ENCODE measurements at places on chromosomes 2 and 18.

DNA sequence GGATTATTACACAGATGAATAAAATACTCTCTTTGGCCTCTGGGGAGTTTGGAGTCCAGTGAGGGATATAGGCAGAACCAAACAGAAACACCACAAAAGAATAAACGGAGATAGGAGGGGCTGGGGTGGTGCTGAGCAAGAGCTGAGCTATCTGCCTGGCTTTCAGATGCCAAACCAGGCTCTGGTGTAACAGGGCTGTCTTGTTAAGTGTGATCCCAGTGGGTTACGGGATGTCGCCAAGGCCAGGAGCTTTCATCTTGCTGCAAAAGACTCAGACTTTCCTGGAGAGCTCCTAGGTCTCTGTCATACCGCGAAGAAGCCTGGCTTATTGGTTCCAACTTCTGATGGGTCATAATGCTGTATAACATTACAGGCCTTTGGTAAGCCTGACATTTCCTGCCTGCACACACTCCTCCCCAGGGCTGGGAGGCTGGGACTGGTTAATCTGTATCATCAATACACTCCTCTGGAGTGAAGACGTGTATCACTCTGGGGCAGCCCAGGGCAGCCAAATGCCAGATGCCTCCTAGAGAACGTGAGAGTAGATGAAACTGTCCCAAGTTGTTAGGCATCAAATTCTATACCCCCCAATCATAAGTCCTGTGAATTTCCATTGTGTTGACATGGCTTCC, 60.5 kb downstream of the STPG4 start:
- no peak for DNase-seq

DNA sequence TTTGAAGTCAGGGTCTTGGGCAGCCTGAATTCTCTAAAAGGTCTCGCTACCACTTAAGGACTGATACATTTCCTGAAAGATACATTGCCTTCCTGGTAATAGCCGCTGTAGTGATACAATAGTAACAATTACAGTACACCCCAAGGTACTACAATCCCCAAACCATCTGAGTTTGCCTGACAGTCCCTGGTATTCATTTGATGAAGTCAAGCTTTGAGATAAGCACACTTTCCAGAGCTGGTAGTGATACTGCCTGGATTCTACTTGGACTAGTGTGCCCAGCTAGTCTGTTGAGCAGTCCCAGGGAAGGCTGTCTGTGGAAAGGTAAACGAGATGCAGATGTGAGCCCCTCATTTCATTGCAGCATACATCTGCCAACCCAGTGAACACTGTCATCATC, 24.4 kb upstream of the ITGB6 start:
- no peak for DNase-seq

- DNase-seq, result no peak
Observed at GRCh38 chr18:56696966-56697365, 45.8 kb downstream of the WDR7 start.

GRCh38 chr2:10934979-10935350, 23.2 kb downstream of the KCNF1 start:
- no peak for DNase-seq

- DNase-seq, result no peak
Observed at GRCh38 chr18:61448316-61448715, 115.1 kb downstream of the CDH20 start.

DNA sequence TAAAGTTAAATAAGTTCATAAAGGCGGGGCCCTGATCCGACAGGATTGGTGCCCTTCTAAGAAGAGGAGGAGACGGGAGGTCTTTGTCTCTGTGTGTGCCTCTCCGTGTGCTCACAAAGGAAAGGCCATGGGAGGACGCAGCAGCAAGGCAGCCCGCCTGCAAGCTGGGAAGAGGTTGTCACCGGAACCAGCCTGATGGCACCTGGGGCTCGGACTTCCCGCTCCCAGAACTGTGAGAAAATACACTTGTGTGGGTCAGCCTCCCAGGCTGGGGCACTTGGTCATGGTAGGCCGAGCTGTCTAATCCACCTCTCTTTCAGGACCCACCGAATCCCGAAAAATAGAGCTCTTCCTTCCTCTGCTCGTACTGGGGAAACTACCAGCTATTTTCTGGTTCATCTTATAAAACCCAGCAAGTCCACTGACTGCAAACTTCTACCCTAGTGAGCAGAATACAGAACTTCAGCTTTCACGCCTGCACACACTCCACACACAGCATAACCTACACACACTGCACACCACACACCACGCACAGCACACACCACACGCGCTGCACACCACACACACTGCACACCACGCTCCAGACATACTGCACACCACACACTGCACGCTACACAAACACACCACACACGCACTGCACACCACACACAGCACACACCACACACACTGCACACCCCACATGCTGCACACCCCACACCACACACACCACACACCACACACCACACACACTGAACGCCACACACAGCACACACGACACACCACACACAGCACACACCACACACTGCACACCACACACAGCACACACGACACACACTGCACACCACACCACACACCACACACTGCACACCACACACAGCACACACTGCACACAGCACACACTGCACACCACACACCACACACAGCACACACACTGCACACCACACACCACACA, 58.1 kb downstream of the ASB1 start:
- DNase-seq, result no peak

GRCh38 chr18:49175071-49175470, 224.3 kb upstream of the SMAD7 start:
- no peak for DNase-seq

DNA sequence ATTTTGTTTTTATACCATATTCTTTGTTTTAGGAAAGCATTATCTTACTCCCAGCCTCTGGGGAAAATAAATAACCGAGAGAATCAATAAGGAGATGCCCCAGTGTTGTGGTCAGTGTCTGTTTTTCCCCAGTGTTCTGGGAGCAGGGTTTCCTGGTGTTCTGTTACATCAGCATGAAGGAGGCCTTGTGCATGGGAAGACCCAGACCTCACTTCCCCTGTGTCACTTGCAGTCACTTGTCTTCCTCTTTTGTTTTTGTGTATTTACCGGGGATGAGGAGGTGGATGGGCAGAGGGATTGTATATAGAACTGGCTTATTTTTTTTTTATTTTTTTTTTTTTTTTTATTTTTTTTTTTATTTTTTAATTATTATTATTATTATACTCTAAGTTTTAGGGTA, 45.0 kb upstream of the MGAT5 start:
- DNase-seq, result no peak

DNA sequence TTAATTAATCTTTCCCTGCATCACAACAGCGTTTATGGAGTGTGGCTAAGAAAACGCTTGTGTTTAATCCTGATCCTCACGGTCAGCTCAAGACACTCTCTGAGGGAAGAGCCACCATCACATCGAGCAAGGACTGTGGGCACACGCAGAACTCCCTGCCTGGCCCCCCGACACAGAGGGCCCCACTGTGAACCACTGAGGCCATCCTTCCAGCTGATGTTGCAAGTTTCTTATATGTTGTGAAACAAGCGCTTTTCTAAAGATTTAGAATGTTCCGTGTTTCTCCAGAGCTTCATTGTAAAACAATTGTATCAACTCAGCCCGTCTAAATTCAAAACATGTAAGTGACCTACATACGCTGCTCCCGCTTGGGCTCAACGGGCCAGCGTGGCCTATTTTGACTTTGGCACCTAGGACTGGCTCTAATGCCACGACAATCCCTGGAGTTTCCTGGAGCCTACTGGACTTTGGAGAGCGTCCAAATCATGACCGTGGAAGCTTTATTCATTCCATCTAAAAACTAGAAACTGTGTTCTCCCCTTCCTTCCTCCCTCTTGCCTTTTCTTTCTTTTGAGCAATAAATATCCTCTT, 34.9 kb downstream of the SERPINE2 start:
- DNase-seq, result no peak

DNA sequence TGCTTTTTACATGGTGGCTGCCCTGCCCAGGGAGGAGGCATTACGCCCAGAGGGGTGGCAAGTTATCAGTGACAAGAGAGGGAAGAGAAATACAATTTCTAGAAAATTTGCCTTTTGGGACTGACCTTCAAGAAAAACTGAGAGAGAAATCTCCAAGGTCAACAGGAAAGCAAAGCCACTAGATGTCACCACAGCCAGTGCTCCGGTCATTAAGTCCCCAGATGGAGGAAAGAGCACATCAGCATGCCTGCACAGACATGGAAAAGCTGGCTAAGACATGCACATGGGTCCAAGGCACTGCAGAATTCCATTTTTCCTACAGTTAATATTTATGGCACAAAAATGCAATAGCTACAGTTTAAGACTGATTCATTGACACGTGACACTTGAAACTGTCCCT, 21.0 kb downstream of the FHL2 start:
- DNase-seq, result no peak

GRCh38 chr2:103179798-103180197, 418.0 kb downstream of the TMEM182 start:
- no peak for DNase-seq

DNA sequence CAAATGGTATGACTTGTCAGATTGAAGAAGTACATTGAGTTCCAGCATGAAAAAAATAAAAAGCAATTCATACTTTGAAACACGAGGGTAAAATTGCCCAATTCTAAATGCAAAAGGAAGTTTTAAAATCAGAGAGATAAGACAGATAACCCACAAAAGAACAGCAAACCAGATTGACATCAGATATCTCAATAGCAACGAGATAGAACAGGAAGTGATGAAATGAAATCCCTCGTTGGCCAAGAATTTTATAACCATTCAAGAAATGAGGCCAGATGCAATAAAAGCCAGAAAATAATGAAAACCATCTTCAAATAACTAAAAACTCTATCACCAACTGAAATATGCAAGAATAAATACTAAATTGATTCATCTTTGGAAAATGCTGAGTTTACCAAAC, 172.8 kb downstream of the CD226 start:
- DNase-seq, result no peak

DNA sequence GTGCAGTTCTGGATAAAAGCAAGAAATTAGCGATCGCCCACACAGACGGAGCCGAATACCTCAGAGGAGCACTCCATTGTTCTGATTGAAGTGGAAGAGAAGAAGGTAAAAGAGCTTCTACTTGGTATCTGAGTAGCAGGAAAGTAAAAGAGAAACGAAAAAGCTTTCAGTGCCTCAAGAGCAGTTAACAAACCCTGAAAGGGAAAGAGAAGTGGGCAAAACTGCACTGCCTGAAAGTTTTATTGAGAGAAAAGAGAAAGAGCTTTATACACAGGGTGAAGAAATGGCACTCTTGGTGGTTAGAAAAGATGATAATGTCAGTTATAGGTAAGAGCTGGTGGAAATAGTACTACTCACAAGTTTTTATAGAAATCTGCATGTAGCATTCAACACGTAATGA, 192.8 kb downstream of the CDCA7 start:
- DNase-seq, result no peak

DNA sequence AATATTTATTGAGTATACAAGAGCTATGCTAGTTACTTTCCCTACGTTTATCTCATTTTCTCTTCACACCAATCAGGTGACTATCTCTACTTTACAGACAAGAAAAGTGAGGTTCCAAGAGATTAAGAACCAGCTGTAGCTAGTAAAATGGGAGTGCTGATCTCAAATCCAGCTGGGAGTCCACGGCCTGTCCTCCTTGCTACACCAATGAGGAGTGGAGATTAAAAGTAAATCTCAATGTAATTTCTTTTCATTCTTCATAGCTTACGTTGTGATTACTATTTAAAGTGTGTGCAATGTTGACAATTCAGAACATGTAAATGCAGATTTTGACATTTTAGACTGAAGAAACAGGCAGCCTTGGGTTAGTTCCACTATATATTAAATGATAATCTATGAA, 53.9 kb upstream of the NRP2 start:
- DNase-seq, result no peak

DNA sequence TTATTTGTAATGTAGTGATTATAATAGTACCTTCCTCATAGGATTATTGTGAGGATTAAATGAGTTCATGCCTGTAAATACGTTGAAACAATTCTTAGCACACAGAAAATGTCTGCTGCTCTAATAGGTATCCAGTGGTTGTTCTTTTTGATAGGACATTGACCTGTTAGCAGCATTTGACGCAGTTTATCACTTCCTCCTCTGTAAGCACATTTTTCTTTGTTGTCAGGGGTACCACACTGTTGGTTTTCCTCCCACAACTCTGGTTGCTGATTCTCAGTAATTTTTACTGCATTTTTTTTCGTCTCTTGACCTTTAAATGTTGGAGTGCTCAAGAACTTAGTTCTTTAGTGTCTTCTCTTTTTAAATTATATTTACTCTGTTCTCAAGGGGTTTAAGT, 15.4 kb downstream of the PPM1B start:
- no peak for DNase-seq

DNA sequence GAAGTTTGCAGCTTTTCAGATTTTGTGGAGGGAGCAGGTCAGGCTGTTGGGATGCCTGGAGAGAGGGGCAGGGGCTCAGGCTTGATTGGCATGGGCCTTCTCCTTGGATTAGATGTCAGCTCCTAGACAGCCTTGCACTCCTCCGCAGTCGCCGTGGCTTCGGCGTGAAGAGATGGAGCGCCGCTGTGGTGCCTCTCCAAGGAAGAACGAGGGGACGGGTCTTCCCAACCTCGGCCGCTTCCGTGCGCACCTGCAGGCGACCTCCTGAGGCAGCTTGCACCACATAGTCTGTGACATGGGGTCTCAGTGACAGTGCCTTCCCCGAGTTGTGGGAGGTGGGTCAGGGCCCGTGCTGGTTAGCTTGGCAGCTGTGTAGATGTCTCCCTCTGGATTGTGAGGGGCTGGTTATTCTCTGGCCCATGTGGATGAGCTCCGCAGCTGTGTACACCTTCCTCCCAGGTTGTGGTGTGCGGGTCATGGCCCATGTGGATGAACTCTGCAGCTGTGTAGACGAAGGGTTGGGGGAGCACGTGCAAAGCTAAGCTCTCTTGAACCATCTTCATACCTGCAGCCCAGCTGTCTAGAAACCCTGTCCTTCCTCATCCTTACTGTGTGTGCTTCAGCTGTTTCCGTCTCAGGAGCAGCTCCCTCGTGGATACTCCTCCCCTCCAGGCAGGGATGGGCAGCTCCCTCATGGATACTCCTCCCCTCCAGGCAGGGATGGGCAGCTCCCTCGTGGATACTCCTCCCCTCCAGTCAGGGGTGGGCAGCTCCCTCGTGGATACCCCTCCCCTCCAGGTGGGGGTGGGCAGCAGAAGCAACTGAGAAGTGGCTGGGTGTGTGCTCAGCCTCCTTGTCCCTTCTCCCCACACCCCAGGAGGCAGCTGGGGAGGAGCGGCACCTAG, 170.3 kb downstream of the LDLRAD4 start:
- DNase-seq, result no peak

DNA sequence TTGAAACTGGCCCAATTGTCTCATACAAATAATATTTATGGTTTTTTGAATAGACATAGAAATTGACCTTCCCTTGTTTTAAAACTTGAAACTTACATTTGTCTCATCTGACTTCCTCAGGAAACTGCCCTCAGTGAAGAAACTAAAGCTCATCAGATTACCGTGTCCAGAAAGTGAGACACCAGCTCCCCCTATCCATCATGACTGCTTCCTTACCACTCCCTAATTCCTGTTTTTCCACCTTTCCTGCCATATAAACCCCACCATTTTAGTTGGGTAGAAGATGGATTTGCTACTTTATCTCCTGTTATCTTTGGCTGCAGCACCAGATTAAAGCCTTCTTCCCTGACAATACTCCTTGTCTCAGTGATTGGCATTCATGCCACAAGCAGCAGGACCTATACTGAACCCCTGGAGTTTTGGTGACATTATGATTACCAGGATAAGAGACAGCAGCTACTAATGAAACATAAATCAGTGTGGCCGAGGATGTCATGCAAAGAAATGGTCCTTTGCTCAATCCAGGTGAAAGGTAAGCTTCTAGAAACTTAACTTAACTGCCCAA, 1627.6 kb upstream of the ZEB2 start:
- DNase-seq, result no peak

Measured in non-pigmented ciliary epithelial cell (primary cell).